ENCODE measurements at places on chromosomes 7 and 10. TPM values are rescaled to one million over a fixed set of nuclear protein-coding genes. Genes with fewer than 3 reads are reported as not detected.

DNA sequence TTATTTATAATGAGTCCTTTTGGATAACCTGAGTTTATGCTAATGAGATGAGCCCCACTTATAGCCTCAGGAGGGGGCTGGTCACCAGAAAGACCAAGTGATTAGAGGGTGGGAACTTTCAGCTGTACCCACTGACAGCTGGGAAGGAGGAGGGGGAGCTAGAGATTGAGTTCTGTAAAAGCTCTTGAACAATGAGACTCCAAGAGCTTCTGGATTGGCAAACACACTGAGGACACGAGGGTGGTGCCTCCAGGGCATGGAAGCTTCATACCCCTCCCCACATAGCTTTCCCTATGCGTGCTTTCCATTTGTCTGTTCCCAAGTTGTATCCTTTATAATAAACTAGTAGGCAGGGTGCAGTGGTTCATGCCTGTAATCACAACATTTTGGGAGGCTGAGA lies 20.3 kb downstream of the MRPS24 start:
- DNase-seq, result no peak

DNA sequence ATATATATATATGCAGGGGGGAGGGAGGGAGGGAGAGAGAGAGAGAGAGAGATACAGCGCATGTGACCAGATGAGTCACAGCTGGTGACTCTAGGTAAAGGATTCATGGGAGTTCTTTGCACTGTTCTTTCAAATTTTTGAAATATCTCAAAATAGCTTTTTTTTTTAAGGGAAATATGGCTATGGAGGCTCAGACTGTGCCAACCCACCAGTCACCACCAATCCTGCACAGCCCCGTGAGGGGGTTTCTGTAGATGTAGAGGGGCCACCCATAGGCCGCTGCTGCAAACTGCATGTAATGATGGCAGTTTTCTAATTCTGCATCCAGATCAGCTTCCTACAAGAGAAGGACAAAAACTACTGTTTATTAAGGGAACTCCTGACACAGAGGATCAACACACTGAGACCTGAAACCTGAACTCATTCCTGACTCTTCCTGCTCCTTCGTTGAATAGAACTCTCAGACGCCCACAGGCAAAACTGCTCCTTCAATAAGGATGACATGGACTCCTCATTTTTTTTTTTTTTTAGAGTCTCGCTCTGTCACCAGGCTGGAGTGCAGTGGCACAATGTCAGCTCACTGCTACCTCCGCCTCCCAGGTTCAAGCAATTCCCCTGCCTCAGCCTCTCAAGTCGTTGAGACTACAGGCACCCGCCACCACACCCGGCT lies 17.3 kb downstream of the DAGLB start:
- no peak for DNase-seq

DNA sequence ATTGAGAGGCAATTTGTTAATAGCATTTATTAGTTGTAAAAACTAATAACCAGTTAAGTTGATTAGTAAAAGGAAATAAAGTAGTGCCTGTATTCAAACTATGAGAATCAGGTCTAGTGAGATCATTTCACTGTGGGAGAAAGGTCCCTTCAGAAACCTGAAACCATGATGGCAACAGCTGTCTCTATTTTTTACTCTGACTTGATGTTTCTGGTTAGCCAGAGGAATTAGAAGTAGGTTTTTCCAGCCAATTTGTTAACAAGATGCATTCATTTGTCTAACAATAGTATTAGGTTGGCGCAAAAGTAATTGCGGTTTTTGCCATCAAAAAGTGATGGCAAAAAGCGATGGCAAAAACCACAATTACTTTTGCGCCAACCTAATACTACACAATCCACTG lies 272.2 kb upstream of the YAE1 start:
- DNase-seq, result no peak

DNA sequence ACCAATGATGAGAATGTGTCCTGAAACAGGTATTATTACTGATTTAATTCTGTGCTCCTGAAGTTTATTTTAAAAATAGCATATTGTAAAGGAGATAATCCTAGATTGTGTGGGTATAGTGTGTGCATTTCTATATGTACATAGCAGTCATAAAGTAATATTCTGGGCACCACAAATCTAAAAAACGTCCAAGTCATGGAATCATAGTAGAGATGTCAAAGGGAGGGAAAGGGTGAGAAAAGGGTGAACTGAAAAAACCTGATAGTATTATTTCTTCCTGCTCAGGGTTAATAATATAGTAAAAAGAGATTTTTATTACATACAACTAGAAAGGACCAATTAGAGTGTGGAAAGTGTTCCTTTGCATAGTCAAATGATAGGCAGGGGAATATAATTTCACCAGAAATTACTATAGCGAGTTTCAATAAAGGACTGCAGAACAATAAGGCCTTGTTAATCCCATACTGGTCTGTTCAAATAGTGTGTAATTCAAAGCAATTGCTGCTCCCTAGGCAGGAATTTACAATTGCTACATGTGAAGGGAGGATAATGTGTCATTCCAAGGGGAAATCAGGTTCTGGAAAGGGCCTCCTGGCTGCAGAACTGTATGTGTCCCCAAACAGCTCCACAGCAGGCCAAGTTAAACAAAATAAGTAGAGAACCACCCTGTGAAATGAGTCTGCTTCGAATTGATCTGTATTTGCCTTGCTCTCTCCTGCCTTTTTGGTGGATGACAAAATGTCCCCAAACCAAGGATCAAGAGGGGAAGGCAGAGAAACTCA lies 42.5 kb upstream of the KMT2E start:
- no peak for DNase-seq

- DNase-seq, result no peak
These were observed 493.8 kb downstream of the ARL4A start for GRCh38 chr7:13181216-13181615.

DNA sequence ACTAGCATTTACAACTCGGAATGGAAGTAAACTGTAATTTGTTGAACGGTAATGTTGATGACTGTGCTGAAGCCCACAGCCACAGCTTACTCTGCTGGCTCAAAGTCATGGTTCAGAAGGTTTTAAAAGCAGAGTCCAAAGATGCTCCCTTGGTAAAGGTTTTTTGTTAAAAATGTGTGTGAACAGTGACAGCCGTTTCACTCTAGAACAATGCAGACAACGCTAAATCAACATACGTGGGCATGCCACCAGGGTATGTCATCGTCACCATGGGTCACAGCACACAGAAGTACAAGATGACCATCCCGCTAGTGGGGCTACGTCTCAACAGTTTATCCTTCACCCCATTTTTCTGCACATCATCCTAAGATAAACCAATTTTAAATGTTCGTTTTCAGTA lies 106.5 kb upstream of the LANCL2 start:
- no peak for DNase-seq

DNA sequence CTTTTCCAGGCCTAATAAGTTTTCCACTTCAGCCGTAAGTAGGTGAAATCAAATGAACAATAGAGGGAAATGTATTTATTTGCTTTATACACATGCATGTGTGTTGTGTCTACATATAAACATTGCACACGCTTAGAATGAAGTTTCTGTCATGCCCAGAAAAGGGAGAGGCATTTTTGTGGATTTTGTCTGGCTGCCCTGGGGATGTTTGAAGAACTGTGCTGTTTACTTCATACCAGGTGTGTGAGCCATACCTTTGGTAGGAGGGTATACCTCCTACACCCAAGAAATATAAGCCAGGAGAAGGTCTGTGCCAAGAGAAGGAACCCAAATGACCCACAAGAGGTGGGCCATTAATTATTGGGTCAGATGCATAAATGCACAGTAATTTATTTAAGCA lies 12.8 kb downstream of the GATAD1 start:
- no peak for DNase-seq

DNA sequence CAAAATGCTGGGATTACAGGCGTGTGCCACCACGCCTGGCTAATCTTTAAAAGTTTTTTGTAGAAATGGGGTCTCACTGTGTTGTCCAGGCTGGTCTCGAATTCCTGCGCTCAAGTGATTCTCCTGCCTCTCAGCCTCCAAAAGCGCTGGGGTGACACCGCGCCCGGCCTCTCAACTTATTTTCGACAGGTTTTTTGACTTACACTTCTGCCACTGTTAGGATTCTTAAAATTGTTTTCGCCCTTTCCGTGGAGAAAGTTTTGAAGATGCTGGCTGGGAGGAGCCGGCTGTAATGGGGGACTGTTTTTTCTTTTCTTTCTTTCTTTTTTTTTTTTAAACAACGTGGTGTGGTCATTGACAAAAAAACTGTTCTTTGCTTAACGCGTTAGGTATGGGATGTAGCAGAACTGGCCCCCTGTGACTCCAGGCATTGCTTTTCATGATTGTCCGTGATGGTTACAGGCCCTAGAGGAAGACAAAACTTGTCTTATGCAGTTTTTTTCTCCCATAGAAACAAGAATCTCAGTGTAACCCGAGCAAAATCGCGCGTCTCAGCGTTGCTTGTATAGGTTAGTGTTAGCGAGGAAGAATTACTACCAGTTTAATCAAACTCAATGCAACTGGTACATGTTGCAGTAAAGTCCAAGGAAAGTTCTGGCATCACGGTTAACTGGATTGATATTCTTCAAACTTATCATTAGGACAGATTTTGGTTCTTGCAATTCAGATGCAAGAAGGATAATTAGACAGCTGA lies 72.2 kb downstream of the DAGLB start:
- no peak for DNase-seq

- DNase-seq, result no peak
These were observed 200.2 kb downstream of the DNAJC1 start for GRCh38 chr10:21803374-21803773.

DNA sequence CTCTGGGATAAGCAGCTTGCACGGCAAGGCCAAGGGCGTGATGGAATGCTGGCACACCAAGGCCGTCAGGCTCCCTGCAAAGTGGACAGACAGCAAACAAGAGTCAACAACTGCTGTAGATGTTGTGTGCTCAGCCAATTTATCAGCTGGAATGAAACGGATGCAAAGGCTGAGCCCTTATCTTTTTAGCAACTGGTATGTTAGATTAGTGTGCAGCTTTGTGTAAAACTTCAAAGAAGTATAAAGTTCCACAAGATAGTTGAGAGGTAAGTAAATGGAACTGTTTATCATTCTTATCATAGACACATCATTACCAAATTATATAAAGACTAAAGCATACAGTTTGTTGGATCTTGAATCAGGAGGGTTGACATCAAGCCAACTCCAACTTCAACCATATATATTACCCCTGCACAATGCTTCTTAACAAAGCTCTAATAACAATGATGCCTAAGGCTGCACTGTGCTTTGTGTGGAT lies 289.0 kb downstream of the TNS3 start:
- DNase-seq, result no peak

DNA sequence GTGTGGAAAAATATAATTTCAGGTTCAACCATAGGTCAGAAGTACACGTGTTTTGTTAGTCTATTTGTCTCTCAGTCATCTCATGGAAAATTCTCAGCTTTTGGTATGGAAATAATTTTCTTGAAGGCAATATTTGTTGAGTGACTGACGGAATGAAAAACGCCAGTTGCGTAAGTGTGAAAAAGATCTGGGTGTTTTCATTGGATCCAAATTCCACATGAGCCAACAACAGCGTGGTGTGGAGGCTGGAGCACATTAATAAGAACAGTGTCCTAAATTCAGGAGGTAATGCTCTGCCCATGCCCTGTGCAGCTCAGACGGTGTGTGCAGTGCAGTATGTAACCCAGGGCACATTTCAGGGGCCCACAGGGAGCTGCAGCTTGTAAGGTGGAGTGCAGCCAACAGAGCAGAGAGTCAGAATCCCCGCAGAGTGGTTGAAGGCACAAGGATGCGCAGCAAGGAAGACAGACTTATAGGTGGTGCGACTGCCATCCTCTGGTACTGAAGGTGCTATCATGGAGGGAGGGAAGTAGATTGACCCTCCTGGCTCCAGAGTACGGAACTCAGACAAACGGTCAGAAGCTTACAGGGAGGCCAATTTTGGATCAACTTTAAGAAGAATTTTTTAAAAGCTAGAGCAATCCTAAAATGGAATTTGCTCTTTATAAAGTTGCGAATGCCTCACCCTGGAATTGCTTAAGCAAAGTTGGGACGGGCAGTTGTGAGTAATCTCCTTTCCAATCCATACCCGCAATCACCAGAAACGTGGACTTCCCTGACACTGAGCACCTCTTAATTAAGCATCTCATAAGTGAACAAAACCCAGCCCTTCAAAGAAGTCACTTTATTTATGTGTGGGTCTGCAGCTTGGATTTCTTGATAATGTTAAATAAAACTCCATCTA lies 38.0 kb downstream of the EGFR start:
- DNase-seq, result no peak

The TAF3 gene
- total RNA-seq, result 10.4 TPM

The NEUROD6 gene
- total RNA-seq, result not detected

The LHPP gene
- total RNA-seq, result 7.4 TPM

The CDK14 gene
- total RNA-seq, result 24.2 TPM

The HOXA6 gene
- total RNA-seq, result not detected

The FLNC gene
- 601 TPM for total RNA-seq

All from Right ventricle myocardium superior (tissue), 1 donor.